ENCODE measurements at places on chromosomes 3 and 15. TPM values are rescaled to one million over a fixed set of nuclear protein-coding genes. Genes with fewer than 3 reads are reported as not detected.

Gene PDZRN3
- total RNA-seq = 21.6 TPM

Gene CPN2
- not detected for total RNA-seq

Gene IGSF10
- total RNA-seq = 1.5 TPM

Gene ZIC1
- total RNA-seq = not detected

Gene EFCC1
- 0.73 TPM for total RNA-seq

Gene FETUB
- not detected for total RNA-seq

Gene RHOV
- total RNA-seq = 0.36 TPM

Gene GABRB3
- total RNA-seq = 0.62 TPM

Measured in melanocyte of skin (primary cell).